Central memory CD4-positive, alpha-beta T cell (primary cell): ENCODE measurements at places on chromosomes 11 and 22.

GRCh38 chr11:111612224-111612623, 10.0 kb downstream of the SIK2 start:
- no peak for DNase-seq

- no peak for DNase-seq
These were observed 956.4 kb downstream of the BRD1 start for GRCh38 chr22:48871176-48871840.

DNA sequence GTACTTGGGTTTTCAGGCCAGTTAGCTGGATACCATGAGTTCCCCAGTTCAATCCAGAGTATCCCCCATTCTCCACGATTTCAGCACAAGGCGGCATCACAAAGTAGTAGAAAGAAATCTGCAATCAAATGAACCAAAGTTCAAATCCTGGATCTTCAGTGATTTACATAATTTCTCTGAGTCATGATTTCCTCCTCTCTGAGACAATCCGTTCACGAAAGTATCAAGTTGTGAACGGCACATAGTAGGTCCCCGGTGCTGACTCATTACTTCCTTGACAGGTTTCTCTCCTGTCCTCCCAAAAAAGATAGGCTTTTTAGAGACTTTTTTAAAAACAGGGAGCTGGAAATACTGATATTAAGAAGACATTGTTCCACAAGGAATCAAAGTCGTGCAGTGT, 69.1 kb upstream of the AKIP1 start:
- no peak for DNase-seq

GRCh38 chr11:118912742-118913410, 12.8 kb downstream of the BCL9L start:
- no peak for DNase-seq

DNA sequence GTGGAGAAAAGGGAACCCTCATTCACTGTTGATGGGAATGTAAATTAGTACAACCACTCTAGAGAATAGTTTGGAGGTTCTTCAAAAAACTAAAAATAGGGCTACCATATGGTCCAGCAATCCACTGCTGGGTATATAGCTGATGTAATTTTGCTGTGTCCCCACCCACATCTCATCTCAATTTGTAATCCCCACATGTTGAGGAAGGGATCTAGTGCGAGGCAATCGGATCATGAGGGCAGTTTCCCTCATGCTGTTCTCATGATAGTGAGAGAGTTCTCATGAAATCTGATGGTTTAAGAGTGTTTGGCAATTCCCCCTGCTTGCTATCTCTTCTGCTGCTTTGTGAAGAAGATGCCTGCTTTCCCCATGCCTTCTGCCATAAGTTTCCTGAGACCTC, 17.1 kb upstream of the OR52M1 start:
- DNase-seq = no peak

- DNase-seq = no peak
These were observed 263.7 kb downstream of the NELL1 start for GRCh38 chr11:20933086-20933485.

- no peak for DNase-seq
These were observed 59.7 kb upstream of the CHST1 start for GRCh38 chr11:45725121-45725520.

DNA sequence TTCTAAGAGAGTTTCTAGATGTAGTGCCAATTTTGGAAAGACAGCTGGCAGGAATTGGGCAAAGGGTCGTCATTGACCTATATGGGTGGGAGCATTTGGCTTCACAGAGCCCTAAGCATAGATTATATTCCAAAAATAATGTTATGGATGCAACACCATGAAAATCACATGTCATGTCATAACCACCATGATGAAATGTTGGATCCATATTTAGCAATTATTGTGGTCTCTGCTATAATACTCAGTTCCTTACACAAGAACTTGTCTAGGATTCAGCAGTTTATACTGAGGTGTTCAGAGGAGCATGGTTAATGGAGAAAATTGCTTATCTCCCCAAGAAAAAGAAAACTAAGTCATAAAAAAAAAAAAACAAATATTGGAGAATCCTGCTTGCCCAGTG, 31.6 kb downstream of the NTM start:
- DNase-seq = no peak

DNA sequence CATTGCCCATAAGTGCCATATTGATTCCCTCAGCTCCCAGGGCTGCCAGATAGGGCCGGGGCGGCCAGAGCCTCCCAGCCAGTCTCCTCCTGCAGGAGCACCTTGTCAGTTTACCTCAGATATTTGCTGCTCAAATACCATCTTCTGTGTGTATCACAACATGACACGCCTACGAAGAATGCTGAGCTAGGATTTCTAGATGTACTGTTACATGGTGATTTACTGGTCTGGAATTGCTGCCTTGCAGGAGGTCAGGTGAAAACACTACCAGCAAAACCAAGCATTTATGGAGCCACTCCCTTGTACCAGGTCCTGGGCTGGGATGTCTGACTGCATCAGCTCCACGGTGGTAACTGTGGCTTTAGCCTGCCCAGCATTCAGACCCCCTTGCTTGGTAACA, 11.8 kb downstream of the MICAL3 start:
- DNase-seq = no peak

GRCh38 chr22:28817919-28818859, 17.8 kb upstream of the XBP1 start:
- no peak for DNase-seq

DNA sequence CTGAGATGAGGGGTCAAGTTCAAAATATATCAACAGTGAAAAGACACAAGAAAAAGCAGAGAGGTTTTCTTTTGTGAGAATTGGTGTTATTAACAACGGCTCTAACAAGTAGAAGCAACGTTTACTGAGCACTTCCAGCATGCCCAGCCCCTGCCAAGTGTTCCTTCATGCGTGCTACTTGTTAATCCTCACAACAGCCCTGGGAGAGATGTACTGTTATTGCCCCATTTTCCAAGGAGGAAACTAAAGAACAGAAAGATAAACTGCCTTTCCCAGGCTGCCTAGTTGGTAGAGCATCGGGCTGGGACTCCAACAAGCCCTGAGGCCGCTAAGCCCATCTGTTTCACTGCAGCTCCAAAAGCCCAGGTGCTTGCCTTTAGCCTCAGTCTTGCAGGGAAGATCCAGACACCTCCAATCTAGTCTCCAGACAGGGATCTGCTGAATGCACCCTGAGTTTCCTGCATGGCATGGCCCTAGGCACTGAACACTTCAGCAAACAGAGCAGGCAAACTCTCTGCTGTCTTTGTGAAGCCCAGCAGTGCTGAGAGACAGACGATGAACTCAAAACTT, 25.5 kb downstream of the SPATA19 start:
- DNase-seq = no peak

DNA sequence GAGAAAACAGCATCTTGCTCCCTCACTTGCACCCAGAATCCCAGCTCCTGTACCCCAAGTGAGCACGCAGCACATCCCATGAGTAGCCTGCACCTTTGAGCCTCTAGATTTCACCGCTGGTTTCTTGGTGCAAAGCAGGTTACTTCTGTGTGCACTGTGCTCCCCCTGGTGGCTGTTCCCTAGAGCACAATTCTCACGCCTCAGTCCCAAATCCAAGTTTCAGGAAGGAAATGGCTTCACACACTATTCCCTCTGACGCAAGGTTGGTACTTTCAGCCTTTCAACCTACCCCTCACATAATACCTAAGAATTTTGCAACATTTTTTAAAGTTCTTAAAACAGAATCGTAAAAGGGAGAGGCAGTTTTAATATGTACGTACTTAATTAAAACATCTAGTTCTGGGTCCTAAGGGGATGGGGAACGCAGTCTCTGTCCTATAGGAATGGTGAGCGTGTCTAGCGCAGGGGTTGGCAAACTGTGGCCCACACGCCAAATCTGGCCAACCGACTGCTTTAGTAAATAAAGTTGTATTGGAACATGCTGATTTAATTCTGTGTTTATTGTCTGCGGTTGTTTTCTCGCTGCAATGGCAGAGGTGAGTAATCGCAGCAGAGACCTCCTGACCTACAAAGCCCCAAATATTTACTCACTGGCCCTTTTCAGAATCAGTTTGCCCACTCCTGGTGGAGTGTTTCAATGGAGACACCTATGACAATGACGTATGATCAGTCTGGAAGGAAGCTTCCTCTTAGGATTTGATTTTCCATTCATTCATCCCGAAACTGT, 27.5 kb downstream of the DHCR7 start:
- no peak for DNase-seq

DNA sequence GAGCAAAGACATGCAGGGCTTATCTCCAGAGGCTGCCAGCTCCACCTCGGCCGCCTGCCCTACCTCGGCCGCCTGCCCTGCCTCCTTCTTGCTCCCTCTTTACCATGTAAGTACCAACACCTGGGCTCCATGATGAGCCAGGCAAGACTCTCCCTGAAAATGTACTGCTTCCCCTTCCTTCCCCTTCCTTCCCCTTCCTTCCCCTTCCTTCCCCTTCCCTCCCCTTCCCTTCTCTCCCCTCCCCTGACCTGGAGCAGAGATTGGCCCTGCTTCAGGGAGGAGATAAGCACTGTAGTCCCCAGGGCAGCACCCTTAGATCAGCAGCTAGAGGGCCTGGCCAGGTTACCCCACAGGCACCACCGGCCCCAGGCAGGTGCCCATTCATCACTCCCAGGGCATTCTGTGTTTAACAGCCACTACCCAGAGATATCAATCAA, 25.4 kb upstream of the ADORA2A start:
- DNase-seq = no peak

- DNase-seq = no peak
These were observed 88.3 kb downstream of the LUZP2 start for GRCh38 chr11:24585192-24585591.

GRCh38 chr11:12243486-12243885, 133.1 kb downstream of the MICAL2 start:
- no peak for DNase-seq

GRCh38 chr11:72635309-72635915, 38.8 kb downstream of the PDE2A start:
- DNase-seq = no peak

DNA sequence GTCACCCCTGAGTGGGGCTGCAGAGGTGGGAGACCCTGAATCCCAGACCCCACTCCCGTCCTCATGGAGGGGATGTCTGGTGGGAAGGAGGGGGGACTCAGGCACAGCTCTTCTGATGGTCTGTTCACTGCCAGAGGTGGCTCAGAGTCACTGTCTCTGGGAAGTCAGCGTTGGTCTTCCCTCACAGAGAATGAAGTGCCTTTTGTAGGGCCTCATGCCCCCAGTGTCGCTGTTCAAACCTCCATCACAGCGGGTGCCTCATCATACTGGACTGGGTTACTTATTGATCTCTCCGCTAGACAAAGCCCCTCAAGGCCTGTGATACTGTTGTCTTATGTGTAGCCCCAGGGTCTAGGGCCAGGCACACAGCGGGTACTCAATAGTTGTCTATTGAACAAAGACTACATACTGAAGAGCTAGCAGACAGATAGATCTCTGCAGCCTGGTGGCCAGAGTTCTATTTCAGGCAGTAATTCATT, 41.3 kb downstream of the CD6 start:
- DNase-seq = no peak

- DNase-seq = no peak
These were observed 12.1 kb downstream of the ACP2 start for GRCh38 chr11:47236482-47236881.

- DNase-seq = no peak
These were observed 1.7 kb downstream of the EP300 start for GRCh38 chr22:41094041-41094593.

DNA sequence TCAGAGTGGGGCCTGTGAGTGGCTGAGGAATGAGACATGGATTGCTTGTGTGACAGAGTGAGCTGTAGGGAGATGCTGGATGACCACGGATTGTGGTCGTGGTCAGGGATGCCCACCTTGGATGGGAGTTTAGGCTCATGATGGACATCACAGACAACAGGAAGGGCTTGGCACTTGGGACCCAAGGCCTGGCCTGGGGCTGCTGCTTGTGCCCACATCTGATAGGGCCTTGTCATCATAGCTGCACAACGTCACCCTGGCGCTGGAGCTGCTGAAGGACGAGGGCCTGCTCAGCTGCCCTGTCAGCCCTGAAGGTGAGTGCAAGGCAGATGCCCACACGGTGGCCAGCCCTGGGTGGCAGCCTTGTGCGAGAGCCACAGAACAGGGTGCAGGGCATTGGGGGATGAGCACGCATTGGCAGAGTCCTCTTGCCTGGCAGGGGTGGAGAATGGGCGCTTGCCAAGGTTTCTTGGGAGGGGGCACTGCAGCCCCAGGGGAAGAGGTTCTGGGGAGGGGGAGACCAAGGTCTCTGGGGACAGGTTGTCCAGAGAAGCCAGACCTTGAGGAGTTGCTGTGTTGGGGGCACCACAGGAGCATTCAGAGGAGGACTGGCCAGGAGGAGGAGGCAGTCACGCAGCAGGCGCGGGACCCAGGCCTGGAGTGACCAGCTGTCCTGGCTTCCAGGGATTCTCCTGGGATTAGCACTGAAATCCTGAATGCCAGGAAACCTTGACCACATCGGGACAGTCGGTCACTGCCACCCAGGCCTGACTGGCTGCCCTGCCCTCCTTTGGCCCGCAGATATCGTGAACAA, 25.0 kb downstream of the PARVG start:
- no peak for DNase-seq

- peak; percentile 5 for DNase-seq
These were observed 1.0 kb downstream of the FUT4 start for GRCh38 chr11:94544646-94545263.
